ENCODE measurements at places on chromosomes 13 and 19. TPM values are rescaled to one million over a fixed set of nuclear protein-coding genes. Genes with fewer than 3 reads are reported as not detected.

Gene KLK4
- not detected for total RNA-seq

Gene HCST
- total RNA-seq = 0.56 TPM

Gene CCL25
- not detected for total RNA-seq

Gene NRTN
- not detected for total RNA-seq

Gene MED25
- 14.0 TPM for total RNA-seq

Gene ZNF541
- total RNA-seq = 0.85 TPM

Gene PSG11
- total RNA-seq = under 0.01 TPM

Gene RYR1
- total RNA-seq = 1.1 TPM

Gene LILRB1
- total RNA-seq = not detected
